CD4-positive, alpha-beta T cell treated with Interleukin-21 for 1 hour (primary cell): ENCODE measurements at places on chromosomes 3 and 15.

- DNase-seq, result no peak
Measured at GRCh38 chr3:156434921-156435320, 120.0 kb downstream of the SSR3 start.

DNA sequence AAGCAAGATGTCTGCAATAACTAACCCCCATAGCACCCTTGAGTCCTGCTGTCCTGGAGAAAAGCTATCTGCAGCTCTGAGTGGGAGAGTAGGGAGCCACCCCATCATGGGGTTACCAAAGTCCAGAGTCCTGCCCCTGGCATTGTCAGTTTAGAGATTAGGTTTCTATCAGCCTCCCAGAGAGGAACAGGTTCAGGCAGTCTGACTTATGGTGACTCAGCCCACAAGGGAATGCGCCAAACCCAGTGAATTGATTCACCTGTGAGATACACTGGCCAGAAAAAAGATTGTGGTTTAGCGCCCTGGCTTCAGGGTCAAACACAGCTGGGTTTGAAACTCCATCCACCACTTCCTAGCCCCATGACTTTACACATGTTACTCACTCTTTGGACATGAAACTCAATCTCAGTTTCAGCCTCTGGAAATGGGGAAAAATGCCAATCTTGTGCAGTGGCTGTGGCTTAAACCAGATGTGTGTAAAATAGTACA is 263.6 kb upstream of the HES1 start:
- no peak for DNase-seq

DNA sequence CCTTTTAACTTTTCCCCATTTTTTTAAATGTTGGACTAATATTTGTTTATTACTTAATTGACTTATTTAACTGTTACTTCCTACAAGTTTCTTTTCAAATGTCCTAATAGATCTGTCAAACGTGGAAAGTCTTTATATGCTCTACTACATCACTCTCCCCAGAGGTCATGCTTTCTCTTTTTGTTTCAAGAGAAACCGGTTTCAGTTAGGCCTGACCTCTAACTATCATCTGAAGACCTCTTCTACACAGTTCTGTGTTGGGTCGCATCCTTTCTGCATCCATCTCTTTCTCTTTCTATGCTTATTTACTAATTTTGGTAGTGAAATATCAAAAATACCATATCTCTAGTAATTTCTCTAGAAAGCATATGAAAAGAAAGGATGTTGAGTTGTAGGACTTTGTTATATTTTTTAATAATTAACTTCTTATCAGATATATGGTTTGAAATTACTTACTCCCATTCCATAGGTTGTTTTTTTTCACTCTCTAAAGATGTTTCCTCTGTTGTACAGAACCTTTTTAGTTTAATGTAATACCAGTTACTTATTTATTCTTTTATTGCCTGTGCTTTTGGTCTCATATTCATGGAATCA is 781.2 kb upstream of the ARPP21 start:
- no peak for DNase-seq

DNA sequence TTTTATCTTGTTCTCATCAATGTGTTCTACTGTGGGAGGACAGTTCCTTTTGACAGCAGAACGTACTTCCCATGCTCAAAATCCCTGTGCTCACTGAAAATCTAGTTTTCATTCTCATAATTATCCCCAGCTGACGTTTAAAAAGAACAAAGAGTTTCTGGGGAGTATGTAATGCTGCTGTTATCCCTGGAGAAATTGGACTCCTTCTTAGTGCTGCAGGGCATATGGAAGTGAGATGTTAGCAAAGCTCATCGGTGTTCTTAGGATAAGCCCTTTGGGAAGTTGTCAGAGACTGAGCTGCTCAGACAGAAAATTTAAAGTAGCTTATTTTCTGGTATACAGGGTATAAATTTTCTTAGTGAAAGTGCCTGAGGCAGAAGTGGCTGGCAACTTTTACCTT is 66.5 kb downstream of the CDAN1 start:
- DNase-seq, result no peak

- no peak for DNase-seq
Measured at GRCh38 chr3:190094160-190094718, 26.5 kb downstream of the P3H2 start.

- DNase-seq, result no peak
Measured at GRCh38 chr3:112512320-112512719, 13.0 kb upstream of the BTLA start.

- no peak for DNase-seq
Measured at GRCh38 chr3:123338620-123339061, 110.2 kb downstream of the ADCY5 start.

DNA sequence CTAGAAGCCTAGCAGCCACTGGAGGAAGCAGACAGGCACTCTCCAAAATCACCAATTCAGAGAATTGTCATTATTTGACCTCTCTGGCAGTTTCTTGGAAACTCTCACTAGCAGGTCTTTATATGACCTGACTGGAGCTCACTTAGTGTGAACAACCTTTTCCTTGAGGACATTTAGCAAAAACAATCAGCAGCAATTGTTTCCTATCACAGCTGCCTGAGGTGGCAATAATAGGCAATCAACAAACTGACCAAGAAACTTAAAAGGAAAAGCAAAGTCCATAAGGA is 162.4 kb upstream of the STT3B start:
- no peak for DNase-seq

- no peak for DNase-seq
Measured at GRCh38 chr3:188287339-188287738, 133.4 kb downstream of the LPP start.

- DNase-seq, result no peak
Measured at GRCh38 chr3:189195302-189195701, 23.5 kb downstream of the TPRG1 start.

DNA sequence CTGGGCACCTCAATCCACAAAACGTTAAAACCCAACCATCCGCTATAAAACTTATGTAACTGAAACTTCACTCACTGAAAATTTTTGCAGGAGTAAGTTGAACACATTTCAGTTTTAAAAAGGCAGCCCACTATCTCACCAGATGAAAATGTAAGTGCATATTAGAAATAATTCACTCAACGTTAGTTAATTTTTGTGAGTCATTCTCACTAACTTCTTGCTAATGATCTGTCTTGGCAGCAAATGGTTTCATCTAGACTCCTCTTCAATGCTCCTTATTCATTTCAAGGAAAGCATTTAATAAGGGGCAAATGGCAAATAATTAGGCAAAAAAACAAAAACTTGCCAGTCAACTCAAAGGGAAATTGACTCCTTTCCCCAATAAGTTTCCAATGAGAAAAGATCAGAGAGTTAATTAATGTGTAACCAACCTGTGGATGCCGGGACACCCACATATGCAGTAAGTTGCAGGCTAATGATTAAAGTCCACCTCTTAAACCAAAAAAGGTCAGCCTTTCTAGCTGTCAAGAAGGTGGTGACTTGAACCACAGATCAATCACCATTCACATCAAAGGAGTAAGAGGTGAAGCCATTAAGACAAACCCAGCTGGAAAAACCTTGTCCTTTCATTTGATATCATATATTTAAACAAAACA is 22.9 kb upstream of the PRICKLE2 start:
- DNase-seq, result no peak

DNA sequence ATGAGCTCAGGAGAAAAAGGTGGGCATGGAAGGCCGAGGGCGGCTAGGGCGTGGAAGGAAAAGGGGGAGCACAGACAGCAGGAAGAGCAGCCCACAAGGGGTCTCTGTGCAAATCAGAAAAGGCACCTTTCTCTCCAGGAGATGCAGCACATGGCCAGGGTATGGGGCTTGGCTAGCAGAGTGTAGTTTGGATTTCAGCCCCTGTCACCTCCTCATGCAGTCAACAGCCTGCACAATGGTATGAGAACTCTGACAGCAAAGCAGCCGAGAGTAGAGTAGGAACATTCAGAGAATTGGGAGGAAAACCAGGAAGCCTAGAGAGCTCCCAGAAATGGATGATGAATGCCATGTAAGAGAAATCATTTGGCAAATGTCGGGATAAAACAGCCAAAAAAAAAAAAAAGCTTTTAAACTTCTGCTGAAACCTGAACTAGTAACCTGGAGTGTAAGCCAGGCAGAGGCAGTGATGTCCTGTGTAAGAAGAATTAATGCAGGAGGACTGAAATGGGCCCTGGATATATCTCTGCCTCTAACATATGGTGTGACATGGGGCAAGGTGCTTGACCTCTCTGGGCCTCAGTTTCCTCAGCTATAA is 25.7 kb downstream of the FSTL1 start:
- DNase-seq, result no peak

DNA sequence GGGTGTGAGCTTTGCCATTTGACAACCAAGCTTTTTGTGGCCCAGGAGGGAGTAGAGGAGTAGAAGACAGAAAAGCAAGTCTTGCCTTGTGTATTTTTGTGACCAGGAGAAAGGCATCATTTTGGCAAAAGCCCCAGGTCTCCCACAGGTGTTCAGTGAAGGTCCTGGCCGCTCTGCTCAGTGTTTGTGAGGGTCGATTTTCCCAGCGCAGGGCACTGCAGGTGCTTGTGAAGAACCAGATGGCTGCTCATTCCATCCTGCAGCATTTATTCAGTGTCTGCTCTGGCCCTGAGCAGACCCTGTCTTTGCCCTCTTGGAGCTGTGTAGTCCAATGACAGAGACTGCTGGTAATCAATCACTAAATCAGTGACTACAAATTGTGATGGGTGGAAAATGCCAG is 19.5 kb downstream of the TRAK1 start:
- no peak for DNase-seq

- DNase-seq, result no peak
Measured at GRCh38 chr15:90762109-90762508, 45.0 kb downstream of the BLM start.

DNA sequence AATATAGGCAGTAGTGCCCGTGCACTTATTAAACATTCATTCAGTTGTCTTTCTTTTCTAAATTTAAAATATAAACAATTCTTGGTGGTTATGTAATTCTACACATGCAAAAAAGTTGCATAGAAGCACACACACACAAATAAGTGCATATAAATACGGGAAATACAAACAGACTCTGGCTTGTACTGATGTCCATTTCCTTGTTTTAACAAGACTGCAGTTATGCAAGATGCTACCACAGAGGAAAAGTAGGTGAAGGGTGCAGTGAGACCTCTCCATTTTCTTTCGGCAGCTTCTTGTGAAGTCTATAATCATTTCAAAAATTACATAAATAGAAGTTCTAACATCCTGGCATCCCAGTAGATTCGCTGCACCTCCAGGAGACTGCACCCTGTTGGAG is 130.6 kb upstream of the BCL6 start:
- no peak for DNase-seq

- no peak for DNase-seq
Measured at GRCh38 chr15:41873711-41874110, 20.1 kb downstream of the SPTBN5 start.

DNA sequence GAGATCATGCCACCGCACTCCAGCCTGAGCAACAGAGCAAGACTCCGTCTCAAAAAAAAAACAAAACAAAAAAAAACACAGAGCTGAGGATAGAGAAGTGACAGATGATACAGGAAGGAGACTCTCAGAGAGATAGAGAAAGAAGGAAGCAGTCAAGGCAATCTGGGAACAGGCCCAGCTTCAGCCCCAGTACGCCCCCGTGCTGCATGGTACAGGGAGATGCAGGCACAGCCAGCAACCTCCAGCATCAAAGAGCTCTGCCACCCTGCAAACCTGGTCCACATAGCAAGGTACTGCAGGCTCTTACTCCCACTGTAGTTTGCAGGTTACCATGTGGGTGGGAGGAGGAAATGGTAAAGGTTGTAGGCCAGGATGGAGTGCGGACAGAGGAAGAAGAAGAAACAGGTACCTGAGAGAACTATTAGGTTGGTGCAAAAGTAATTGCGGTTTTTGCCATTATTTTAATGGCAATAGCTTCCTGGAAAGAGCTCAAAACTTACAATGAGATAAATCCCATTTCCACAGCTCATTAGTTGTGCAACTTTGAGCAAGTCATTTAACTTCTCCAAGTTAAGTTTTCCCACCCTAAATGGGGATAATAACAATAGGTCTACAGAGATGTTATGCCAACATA is 253.0 kb downstream of the ARRDC4 start:
- no peak for DNase-seq
